ENCODE measurements at places on chromosomes 1 and 21.

- DNase-seq = no peak
Measured at GRCh38 chr1:234610061-234610665, at the start of gene IRF2BP2. Gene IRF2BP2 (minus strand): TSS chr1:234610178. CDS start chr1:234609494, 684 bp downstream.

- DNase-seq = no peak
Measured at GRCh38 chr1:30727824-30728223, 4.4 kb upstream of the MATN1 start.

DNA sequence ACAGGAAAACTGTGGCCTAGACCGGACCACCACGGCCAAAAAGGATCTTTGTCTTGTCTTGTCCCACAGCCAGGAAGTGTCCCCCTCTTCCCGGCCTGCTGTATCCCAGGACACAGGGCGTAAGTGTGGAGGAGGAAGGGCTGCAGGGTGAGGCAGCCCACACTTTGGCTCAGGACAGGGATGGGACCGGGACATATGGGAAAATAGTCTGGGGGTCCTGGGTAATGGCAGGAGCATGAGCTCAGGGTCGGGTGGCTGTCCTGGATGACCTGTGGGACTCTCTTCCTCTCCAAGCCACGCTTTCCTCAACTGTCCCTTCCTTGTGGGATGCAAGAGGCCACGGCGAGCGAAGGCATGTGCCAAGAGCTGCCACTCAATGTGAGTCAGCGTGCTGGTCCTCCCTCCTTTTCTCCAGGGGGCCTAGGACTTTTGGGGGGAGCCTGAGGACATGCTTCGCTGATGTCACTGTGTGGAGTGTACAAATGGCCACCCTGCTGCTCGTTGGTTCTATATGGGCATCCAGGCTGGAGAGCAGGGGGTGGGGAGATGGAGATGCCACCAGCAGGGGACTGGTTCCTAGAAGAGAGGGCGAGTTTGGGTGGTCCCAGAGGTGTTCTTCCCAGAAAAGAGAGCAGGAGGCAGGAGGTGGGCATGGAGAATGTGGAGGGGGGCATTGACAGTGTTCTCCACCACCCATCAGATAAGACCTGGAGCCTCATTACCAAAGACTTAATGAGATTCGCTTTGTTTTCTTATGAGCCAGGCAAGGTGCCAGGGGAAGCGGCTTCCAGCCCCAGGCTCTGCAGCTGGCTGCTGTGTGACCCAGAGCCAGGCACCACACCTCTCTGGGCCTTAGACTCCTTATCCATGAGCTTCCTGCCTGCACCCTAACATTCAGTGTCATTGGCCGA, 11.5 kb upstream of the PADI1 start:
- no peak for DNase-seq

DNA sequence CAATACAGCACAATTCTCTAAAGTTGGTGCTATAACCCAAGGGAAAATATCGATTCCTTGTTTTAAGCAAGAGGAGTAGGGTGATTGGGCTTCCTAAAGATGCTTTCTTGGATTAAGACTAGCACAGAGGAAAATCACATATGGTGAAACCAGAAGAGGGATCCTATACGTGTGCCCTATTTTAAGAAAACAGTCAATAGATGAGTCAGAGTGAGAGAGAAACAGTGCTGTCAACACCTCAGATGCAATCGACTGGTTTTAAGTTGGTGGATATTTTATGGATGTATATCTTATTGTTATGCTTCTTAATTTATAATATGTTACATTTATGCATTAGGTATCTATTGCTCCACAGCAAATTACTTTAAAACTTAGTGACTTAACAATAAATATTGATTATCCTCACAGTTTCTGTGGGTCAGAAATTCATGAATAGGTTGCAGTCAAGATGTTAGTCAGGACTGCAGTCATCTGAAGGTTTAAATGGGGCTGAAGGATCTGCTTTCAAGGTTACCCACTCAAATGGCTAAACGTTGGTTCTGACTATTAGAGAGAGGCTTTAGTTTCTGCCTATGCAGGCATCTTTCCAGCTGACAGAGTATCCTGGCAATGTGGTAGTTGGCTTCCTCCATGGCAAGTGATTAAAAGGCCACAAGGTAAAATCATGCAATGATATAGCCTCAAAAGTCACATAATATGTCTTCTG, 61.6 kb upstream of the DEPDC1 start:
- DNase-seq = no peak

DNA sequence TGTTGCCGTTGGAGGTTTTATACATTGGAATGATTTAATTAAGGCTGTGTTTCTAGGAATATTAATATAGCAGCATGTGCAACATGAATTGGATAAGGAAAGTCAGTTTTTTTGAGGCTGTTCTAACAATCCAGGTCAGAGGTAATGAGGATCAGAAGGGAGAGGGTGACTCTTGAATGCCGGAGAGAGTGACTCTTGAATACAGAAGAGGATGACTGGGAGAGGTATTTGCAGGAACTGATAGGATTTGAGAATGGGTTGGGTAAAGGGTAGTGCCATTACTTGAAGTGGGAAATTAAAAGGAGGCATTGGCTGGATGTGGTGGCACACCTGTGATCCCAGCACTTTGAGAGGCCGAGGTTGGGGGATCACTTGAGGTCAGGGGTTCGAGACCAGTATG, 55.6 kb upstream of the MACF1 start:
- DNase-seq = no peak

GRCh38 chr1:175498002-175498401, 245.4 kb downstream of the TNR start:
- DNase-seq = no peak

- DNase-seq = no peak
Measured at GRCh38 chr1:54331091-54331772, 75.0 kb downstream of the SSBP3 start.

DNA sequence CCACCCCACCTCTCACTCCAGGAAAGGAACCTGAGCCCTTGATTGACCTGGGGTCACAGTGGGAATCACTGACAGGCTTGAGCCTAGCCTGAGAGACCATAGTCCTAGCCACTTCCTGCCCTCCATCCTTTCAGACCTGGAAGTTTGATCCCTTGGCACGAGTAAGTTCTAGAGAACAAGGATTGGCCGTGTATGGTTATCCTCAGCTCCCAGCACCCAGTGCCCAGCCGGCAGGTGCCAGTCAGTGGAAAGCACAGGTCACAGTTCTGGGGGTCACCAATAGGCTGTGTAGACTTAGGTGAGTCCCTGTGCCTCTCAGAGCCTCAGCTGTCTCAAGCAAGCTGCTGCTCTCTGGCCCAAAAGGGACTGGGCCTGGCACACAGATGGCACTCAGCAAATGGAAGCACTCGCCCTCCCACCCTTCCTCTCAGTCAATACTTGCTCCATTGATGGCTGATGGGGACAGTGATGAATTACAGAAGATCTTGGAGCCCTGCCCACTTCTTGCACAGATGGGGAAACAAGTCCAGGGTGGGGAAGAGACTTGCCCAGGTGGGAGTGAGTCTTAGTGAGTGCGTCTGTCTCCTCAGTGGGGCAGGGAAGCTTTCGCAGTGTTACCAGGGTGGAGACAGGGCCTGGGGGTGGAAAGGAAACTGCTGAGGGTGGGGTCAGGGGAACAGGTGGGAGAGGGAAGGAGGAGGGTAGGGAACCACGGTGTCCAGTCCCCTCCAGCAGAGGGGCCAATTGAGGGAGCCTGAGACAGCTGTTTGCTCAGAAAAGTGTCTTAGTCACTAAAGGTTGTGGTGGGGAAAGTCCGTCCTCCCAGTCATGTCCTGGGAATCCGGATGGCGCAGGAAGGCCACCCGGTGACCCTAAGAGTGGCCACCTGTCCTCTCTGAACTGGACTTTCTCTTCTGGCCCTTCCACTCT, 2.6 kb upstream of the KCNQ4 start:
- DNase-seq = no peak

DNA sequence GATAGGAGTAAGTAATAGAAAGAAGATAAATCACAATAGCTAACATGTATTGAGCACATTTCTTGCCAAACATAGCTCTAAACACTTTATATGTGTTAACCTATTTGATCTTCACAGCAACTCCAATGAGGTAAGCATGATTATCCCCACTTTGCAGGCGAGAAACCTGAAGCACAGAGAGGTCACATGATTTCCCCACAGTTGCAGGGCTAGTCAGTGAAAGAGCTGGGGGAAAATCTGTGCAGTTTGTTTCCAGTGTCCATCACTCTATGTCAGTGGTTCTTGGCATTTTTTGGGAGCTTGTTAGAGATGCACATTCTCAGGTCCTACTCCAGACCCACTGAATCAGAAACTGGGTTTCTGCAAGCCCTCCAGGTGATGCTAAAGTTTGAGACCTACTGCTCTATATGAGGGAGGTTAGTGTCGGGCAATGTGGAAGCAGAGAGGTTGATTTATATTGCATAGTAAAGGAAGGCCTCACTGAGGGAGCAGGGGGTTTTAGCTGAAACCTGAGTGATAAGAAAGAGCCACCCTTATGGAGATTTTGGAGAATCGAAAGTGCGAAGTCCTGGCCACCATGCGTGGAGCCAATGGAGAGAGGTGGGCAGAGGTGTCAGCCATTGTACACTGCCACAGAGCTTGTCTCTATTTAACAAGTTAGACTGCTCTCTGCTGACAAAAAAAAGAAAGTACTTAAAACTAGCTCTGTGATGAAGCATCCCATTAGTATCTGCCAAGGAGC, 20.9 kb downstream of the MCOLN3 start:
- no peak for DNase-seq

GRCh38 chr1:174204697-174205308, 45.5 kb downstream of the RABGAP1L start:
- DNase-seq = no peak

- DNase-seq = no peak
Measured at GRCh38 chr1:61391730-61392129, 309.4 kb downstream of the NFIA start.

Measured in esophagus muscularis mucosa (tissue), 4 donors.